ENCODE measurements at places on chromosomes 6 and 20. TPM values are rescaled to one million over a fixed set of nuclear protein-coding genes. Genes with fewer than 3 reads are reported as not detected.

- DNase-seq, result peak; percentile 20
- H3K36me3 ChIP-seq, result no peaks in the 10 kb centered on the region
- H3K27ac ChIP-seq, result peak overlapping the region; percentile 67
- no peaks in the 10 kb centered on the region for H3K27me3 ChIP-seq
- peak overlapping the region; percentile 35 for H3K4me3 ChIP-seq
Observed at GRCh38 chr6:42771741-42772100, 10.1 kb upstream of the BICRAL start.

DNA sequence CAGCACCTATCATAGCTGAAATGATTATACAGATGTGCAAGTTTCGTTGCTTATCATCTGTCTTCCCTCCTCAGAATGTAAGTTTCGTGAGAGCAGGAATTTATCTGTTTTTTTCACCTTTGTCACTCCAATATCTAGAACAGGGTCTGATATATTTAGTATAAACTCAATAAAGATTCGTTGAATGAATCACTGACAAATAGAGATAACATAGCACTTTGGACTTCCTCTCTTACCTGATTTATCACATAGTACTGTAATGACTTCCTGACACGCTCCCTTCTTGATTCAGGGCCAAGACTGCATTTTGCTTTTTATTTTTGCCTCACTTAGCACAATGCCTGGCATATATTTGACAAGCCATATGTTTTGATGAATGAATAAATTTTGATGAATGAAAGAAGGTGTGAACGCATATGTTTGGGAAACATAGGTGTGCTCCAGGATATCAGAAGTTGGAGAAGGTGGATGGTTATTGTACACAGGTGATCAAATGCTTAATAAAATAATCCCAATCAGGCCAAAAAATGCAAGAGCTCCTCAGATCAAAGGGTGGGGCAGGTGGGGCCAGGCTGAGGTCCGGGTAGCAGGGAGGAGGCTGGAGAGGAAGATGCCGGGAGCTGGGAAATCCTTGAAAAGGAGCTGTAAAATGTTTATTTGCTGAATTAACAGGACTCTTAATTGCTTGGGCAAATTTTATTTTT lies 33.0 kb downstream of the PIM1 start:
- peaks cover 41% of the 10 kb centered on the region for H3K4me1 ChIP-seq
- no peak for DNase-seq
- H3K27ac ChIP-seq, result peak overlapping the region; percentile 0
- H3K4me3 ChIP-seq, result no peak overlapping the region
- H3K36me3 ChIP-seq, result no peaks in the 10 kb centered on the region
- no peaks in the 10 kb centered on the region for H3K27me3 ChIP-seq

The EYS gene
- total RNA-seq, result not detected

GRCh38 chr20:53938739-53939138 lies 131.7 kb downstream of the BCAS1 start:
- no peaks in the 10 kb centered on the region for H3K27me3 ChIP-seq
- H3K27ac ChIP-seq, result no peak overlapping the region
- no peaks in the 10 kb centered on the region for H3K36me3 ChIP-seq

GRCh38 chr6:10759884-10760329 lies 12.3 kb downstream of the TMEM14B start:
- no peak overlapping the region for H3K27ac ChIP-seq
- H3K36me3 ChIP-seq, result peaks cover 4% of the 10 kb centered on the region
- DNase-seq, result no peak

DNA sequence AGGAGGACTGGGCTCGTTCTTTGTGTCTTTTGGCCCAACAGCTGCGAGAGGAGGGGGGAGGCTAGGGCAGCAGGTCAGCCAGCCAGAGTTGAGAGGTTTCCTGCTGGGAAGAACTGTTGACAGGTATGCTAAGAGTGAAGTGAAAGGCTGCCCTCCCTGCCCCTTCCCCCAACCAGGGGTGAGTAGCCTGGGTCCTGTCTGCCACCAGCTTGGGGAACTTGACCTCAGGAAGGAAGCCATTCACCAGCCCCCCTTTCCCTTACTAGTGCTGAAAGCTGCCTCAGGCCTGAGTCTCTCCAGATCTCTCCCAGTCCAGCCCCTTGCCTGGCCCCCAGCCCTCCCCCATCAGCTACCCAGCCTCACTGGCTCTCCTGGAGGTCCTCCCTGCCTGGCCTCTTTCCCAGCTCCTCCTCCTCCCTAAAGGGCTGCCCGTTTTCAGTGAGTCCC lies 20.7 kb upstream of the ZNF76 start:
- H3K27me3 ChIP-seq, result no peaks in the 10 kb centered on the region
- H3K4me1 ChIP-seq, result no peaks in the 10 kb centered on the region
- no peaks in the 10 kb centered on the region for H3K36me3 ChIP-seq
- H3K27ac ChIP-seq, result no peak overlapping the region

DNA sequence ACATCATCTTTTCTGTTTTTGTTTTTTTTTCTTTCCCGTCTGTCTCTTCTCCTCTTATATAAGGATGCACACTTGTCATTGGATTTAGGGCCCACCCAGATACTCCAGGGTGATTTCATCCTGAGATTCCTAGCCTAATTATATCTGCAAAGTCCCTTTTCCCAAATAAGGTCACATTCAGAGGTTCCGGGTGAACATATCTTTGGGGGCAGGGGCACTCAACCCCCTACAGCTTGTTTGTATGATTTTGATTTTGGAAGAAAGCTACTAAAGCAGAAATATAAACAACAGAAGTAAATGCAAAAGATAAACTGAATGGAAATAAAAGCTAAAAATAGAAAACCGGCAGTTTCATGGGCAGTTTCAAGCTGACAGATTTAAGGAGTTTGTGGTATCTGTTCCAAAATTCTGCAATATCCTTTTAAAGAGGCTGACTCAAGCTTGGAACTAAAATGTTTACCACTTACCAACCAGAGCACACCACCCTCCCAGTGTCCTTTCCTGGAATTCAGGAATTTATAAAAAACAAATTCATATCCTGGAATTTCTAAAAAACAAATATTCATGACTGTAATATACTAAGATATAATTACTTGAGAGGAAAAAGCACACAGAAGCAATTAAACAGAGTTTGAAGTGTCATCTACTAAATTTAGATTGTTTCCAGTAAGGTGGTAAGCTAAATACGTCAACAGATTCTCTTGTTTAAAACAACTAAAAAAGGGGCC lies 100.0 kb upstream of the CARMIL1 start:
- H3K27me3 ChIP-seq, result no peaks in the 10 kb centered on the region
- no peaks in the 10 kb centered on the region for H3K4me1 ChIP-seq
- no peak overlapping the region for H3K4me3 ChIP-seq
- H3K36me3 ChIP-seq, result no peaks in the 10 kb centered on the region

DNA sequence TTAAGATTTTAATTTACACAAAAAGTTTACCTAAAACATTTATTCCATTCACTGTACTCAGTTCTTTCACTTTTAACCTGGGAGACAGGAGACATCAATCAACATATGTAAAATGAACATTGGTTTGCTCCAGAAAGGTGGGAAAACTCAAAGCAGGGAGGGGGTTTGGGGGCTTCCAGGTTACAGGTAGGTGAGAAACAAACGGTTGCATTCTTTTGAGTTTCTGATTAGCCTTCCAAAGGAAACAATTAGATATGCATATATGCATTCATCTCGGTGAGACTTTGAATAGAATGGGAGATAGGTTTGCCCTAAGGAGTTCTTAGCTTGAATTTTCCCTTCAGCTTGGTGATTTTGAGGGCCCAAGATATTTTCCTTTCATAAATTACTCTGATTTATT lies 38.2 kb upstream of the HDAC2 start:
- H3K4me1 ChIP-seq, result no peaks in the 10 kb centered on the region
- H3K4me3 ChIP-seq, result no peak overlapping the region
- DNase-seq, result no peak
- no peak overlapping the region for H3K27ac ChIP-seq
- no peaks in the 10 kb centered on the region for H3K36me3 ChIP-seq
- H3K27me3 ChIP-seq, result no peaks in the 10 kb centered on the region

GRCh38 chr6:63806573-63806913 lies 170.9 kb downstream of the PHF3 start:
- DNase-seq, result no peak
- H3K36me3 ChIP-seq, result no peaks in the 10 kb centered on the region
- H3K4me3 ChIP-seq, result no peak overlapping the region
- no peaks in the 10 kb centered on the region for H3K4me1 ChIP-seq

DNA sequence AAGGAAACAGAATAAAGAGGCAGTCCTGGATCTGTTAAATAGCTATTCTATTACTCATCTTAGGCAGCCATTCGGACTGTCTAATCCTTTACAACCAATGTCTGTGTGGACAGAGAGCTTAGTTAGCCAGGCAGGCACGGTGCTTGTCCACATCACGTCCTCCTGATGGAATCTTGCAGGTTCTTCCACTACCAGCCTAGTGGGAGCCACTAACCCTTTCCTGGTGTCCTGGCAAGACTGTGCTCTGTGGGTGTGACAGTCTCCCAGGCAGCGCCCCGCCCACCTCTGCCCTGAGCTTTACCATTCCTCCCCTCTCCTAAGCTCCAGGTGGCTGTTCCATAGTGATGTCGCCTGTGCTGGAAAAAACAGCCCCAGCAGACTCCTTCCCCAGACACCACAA lies 78.3 kb upstream of the CLDN20 start:
- H3K27ac ChIP-seq, result no peak overlapping the region
- peaks cover 10% of the 10 kb centered on the region for H3K4me1 ChIP-seq
- H3K27me3 ChIP-seq, result no peaks in the 10 kb centered on the region
- no peak for DNase-seq
- no peaks in the 10 kb centered on the region for H3K36me3 ChIP-seq
- no peak overlapping the region for H3K4me3 ChIP-seq

DNA sequence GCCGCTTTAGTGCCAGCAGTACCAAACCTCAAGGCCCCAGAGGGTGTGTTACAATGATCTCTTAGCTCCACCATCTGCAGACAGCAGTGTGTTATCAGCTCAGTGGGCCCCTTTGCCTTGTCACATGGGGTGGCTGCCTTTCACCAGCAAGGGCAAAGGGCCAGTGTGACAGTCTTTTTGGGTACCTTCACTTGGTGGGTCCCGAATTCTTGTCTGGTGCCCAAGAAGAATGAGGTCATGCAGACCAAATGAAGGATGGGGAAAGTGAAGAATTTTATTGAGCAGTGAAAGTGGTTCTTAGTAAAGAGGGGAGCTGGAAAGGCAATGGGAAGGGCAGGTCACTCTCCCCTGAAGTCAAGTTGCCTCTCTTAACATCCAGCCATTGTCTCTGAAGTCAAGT lies 2.9 kb upstream of the SMIM28 start:
- H3K27me3 ChIP-seq, result no peaks in the 10 kb centered on the region
- H3K27ac ChIP-seq, result no peak overlapping the region
- no peaks in the 10 kb centered on the region for H3K4me1 ChIP-seq
- H3K36me3 ChIP-seq, result no peaks in the 10 kb centered on the region
- no peak overlapping the region for H3K4me3 ChIP-seq

DNA sequence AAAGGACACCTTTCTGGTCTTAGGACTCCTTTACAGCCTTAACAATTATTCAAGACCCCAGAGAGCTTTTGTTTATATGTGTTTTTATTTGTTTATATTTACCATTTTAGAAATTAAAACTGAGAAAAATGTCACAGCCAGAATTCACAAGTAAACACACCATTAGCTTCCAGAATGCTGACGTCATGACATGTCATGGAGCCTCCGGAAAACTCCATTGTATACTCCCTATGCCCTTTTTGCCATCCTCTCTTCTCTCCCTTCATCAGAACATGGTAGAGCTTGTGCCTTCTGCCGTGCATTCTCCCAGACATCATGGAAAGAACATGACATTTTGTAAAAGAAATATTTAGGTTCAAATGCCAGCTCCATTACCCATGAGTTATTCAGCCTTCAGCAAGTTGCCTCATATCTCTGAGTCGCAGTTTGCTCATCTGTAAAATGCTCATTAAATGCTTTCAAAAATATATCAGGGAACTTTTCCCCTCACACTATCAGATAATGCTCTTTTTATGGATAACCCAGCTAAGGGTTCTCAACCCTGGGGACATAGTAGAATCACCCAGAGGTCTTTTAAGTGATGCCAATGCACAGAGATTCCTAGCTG lies 27.8 kb downstream of the TNFAIP3 start:
- no peaks in the 10 kb centered on the region for H3K27me3 ChIP-seq
- no peak overlapping the region for H3K27ac ChIP-seq
- H3K36me3 ChIP-seq, result no peaks in the 10 kb centered on the region
- no peak for DNase-seq
- H3K4me1 ChIP-seq, result no peaks in the 10 kb centered on the region

DNA sequence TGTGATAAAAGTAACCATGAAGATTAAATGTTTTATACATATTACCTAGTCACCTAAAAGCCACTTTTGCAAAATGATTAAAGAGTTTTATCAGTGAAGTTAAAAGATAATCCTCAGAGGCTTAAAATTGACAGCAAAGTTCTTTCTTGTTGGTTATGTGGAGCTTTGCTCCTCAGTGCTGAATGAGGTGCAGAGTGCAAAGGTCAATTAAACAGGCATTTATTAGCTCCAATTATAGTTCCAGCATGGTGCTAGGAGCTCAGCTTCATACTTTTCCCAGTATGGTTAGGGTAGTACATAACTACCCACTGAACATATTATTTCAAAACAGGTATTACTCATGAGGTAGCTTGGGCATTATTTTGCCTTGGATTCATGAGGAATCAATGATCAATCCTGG lies 414.0 kb upstream of the RUNX2 start:
- no peaks in the 10 kb centered on the region for H3K27me3 ChIP-seq
- no peaks in the 10 kb centered on the region for H3K36me3 ChIP-seq
- no peaks in the 10 kb centered on the region for H3K4me1 ChIP-seq
- no peak overlapping the region for H3K27ac ChIP-seq
- H3K4me3 ChIP-seq, result no peak overlapping the region
- no peak for DNase-seq

DNA sequence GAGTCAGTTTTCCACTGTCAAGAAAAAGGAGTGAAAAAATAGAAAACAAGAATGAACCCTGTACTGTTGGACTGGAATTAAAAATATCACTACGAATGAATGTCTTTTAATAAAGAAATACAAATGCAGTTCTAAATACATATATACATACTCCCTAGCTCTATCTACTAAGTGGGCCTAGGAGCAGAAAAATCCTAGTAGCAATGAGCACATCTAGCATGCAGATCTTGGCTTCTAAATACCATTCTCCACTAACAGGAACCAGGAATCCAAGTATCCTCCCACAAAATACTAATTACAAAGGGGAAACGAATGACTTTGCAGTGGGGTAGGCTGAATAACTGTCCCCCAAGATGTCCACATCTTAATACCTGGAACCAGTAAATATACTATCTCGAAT lies 25.4 kb downstream of the SEC63 start:
- no peak overlapping the region for H3K27ac ChIP-seq
- H3K4me3 ChIP-seq, result no peak overlapping the region

DNA sequence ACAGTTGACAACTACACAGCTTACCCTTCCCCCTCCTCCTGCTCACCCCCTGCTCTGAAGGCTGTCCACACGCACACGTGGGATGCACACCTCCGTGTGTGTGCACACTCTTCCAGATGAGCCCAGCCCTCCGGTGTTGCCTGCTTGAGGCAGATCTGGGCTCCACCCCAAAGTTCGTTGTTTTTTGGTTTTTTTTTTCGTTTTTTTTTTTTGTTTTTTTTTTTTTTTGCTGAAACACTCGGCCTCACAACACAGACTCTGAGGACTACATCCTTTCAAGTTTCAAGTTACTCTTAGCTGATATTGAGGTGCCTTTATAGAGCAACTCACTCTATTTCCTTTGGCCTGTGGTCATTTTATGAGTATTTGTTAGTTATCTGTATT lies 88.2 kb downstream of the RREB1 start:
- H3K4me1 ChIP-seq, result peaks cover 25% of the 10 kb centered on the region
- no peaks in the 10 kb centered on the region for H3K27me3 ChIP-seq
- no peak overlapping the region for H3K4me3 ChIP-seq
- H3K36me3 ChIP-seq, result no peaks in the 10 kb centered on the region

The CAP2 gene
- not detected for total RNA-seq

- peak; percentile 43 for DNase-seq
- no peaks in the 10 kb centered on the region for H3K4me1 ChIP-seq
- H3K27ac ChIP-seq, result no peak overlapping the region
Observed at GRCh38 chr6:80338201-80338836, 231.8 kb downstream of the BCKDHB start.

The FOXS1 gene
- total RNA-seq, result not detected

Measured in CD8-positive, alpha-beta memory T cell (primary cell).